Left renal cortex interstitium (tissue), 4 donors: ENCODE measurements at places on chromosomes 11 and 22. TPM values are rescaled to one million over a fixed set of nuclear protein-coding genes. Genes with fewer than 3 reads are reported as not detected.

Gene BTG4
- not detected for polyA plus RNA-seq

Gene TIMP3
- 116 TPM for polyA plus RNA-seq

Gene SLC37A2
- polyA plus RNA-seq = 1.7 TPM

Gene OR51E1
- 1.5 TPM for polyA plus RNA-seq

Gene OR2AG1
- polyA plus RNA-seq = 0.05 TPM

Gene APOA5
- polyA plus RNA-seq = not detected

Gene ZP1
- polyA plus RNA-seq = not detected

GRCh38 chr11:84909740-84910139, 717.4 kb downstream of the DLG2 start:
- DNase-seq = no peak

DNA sequence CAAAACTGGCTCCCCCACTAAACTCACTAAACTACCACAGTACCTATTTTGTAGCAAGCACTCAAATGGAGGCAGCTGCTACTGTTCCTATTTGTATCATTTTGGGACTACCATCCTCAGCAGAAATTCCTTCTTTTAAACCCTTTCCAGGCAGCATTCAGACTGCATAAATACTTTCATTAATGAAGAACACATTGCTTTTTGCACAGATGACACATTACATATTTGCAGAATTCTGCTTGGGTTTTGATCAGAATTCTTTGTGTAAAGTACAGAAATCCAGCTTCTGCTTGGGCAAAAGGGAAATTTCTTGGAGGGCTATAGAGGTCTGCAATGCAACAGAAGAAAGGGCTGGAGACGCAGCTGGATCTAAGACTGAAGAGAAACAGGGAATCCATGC, 24.2 kb downstream of the RBX1 start:
- no peak for DNase-seq

GRCh38 chr11:15602785-15603567, 488.3 kb downstream of the INSC start:
- no peak for DNase-seq

DNA sequence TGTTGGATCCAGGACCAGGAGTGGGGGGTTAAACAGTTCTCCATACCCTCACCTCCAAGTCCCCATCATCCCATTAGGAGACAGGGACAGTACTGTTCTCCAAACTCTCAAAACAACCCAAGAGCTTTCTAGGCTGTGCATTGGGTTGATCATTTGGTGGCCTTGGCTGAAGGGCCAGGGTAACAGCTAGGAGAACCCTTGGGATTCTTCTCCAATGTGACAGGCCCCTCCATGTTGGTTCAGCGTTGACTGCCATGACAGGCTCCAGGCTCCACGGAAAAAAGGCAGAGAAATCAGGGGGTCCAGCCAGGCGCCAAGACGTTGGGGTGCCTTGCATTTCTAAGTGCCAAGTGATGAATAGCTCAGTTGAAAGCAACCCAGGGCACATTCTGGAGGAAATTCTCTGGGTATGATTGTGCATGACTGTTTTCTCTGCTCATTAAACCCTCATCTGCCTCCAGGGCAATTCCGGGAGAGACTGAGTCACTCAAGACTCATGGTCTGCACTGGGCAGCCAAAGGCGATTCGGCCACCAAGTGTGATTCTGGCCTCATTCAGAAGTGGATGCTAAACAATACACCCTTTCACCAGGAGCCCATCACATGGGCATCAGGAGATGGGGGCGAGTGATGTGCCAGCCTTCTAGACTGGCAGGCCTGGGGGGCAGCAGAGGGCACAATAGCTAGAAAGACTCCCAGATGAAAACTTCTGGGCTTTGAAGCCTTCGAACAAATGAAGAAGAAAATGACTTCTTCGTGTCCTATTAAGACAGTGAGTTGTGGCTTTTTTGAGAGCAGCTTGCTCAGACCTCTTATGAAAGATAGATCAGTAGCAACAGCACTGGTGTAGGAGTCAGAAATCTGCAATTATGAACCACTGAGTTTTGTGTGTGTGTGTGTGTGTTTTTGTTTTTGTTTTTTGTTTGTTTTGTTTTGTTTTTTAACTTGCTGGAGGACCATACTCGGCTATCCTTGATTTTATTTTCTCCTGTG, 27.7 kb downstream of the CD44 start:
- no peak for DNase-seq

GRCh38 chr11:2914455-2915195, 14.6 kb downstream of the PHLDA2 start:
- no peak for DNase-seq

DNA sequence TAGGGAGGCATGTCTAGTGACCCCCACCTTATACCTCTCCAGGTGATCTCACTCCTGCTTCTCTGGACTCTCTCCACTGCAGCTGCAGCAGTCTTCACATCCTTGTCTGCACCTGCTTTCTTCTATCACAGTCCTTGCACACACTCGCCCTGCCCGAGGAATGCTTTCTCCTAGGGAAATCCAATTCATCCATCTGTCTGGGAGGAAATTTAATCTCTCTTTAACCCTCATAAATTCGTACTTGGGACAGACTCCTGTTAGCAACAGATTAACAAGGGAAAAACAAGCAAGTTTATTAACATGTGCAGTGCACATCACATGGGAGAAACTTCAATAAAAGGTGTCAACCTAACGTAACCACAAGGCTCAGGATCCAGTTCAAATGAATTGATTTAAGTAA, 11.3 kb upstream of the RCN1 start:
- no peak for DNase-seq

GRCh38 chr11:74037309-74037708, 28.4 kb upstream of the UCP3 start:
- no peak for DNase-seq

DNA sequence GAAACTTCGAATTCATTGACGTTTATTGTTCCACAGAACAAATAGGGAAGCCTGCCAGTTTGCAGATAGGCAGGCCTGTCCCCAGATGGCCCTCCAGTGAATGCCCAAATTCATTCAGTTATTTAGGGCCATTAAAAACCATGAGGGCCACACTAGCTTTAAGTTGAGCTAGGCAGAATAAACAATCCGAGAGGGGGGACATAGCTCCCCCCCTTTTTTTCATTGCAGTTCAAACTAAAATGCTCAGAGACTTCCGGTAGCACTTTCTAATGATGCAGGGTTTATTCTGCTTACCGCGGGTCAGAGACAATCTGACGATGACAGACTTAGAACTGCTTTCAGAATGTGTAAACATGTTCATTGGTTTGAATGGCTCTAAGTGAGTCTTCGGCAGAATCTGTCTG, 72.0 kb downstream of the ZBTB16 start:
- DNase-seq = no peak

DNA sequence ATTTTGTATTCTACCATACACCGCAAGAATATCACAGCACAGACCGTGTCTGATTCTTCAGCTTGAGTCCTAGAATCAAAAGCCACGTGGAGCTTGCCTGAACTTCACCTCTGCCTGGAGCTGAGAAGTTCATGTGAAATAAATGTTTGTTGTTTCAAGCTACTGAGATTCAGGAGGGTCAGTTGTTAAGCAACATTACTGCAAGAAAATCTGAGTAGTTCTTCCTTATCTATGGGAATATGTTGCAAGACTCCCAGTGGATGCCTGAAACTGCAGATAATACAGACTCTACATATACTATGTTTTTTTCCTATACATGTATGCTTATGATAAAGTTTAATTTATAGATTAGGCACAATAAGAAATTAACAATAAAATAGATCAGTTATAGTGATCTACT, 995.3 kb downstream of the TBC1D22A start:
- no peak for DNase-seq

DNA sequence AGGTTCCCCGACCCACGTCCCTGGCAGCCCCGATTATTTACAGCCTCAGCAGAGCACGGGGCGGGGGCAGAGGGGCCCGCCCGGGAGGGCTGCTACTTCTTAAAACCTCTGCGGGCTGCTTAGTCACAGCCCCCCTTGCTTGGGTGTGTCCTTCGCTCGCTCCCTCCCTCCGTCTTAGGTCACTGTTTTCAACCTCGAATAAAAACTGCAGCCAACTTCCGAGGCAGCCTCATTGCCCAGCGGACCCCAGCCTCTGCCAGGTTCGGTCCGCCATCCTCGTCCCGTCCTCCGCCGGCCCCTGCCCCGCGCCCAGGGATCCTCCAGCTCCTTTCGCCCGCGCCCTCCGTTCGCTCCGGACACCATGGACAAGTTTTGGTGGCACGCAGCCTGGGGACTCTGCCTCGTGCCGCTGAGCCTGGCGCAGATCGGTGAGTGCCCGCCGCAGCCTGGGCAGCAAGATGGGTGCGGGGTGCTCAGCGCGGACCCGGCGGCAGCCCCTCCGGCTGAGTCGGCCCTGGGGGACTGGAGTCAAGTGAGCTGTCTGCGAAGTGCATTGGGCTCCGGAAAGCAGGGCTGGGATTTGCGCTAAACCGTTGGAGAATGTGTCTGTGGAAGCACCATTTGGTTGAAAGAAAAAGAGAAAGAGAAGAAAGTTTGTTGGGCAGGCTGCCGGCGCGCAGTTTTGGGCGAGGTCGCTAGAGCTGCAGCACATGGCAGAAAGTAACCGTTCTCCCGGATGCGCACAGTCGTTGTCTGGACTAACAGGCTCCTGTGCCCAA, at the start of gene CD44:
CD44 (plus strand) TSS at position 229 of the 779 bp plus-strand sequence; CDS start at position 362, 133 bp downstream.
- DNase-seq = no peak

GRCh38 chr22:43159484-43160178, 8.3 kb downstream of the TSPO start:
- DNase-seq = no peak

- no peak for DNase-seq
Observed at GRCh38 chr11:103604310-103604709, 432.1 kb upstream of the DDI1 start.

GRCh38 chr11:92131289-92131865, 93.2 kb upstream of the FAT3 start:
- DNase-seq = no peak

GRCh38 chr11:126459691-126460281, 104.3 kb downstream of the ST3GAL4 start:
- no peak for DNase-seq

GRCh38 chr11:124198897-124199296, 15.8 kb downstream of the OR10D3 start:
- no peak for DNase-seq

GRCh38 chr22:49964136-49965090, 3.8 kb downstream of the PIM3 start:
- no peak for DNase-seq

GRCh38 chr22:22754961-22755777, 110.8 kb downstream of the GGTLC2 start:
- DNase-seq = no peak

- DNase-seq = no peak
Observed at GRCh38 chr11:104130161-104130560, 33.8 kb downstream of the PDGFD start.

DNA sequence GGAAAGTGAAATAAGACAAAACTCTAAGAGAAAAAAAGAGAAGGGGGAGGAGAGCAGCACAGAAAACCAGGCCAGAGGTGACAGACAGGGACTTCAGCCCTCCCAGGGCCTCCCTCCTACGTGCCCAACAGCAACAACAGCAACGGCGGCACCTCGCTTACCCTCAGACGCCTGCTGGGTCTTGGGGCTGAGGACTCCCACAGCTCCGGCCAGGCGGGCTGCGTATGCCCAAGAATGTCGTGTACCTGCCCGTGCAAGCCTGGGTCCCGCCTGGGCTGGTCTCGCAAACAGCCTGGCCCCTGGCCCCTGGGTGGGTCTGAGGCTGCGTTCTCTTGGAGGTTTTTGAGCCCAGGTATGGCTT, 30.5 kb downstream of the ARAP1 start:
- no peak for DNase-seq

- no peak for DNase-seq
Observed at GRCh38 chr22:50613291-50613981, 12.8 kb downstream of the MAPK8IP2 start.

- no peak for DNase-seq
Observed at GRCh38 chr11:75777461-75778110, 9.0 kb downstream of the DGAT2 start.
